ENCODE measurements at places on chromosomes 1 and 21. TPM values are rescaled to one million over a fixed set of nuclear protein-coding genes. Genes with fewer than 3 reads are reported as not detected.

Gene F5
- 13.9 TPM for total RNA-seq

Gene UTS2
- 1.4 TPM for total RNA-seq

Gene EXTL2
- total RNA-seq = 2.4 TPM

Gene OR2L13
- total RNA-seq = 0.21 TPM

Gene IFI44L
- 29.3 TPM for total RNA-seq

Gene CLDN17
- total RNA-seq = not detected

Gene DUSP23
- 6.3 TPM for total RNA-seq

Gene ERICH3
- under 0.01 TPM for total RNA-seq

Gene VPS45
- 11.5 TPM for total RNA-seq

Gene CHODL
- total RNA-seq = not detected

Gene HJV
- not detected for total RNA-seq

Gene GPR25
- 0.84 TPM for total RNA-seq

Gene AUNIP
- total RNA-seq = 0.94 TPM

Gene CNIH3
- total RNA-seq = 1.4 TPM

Gene ITPKB
- 235 TPM for total RNA-seq

Gene ITGB2
- 761 TPM for total RNA-seq

Gene FAM72B
- 0.42 TPM for total RNA-seq

Gene KCND3
- 0.31 TPM for total RNA-seq

Gene OPTC
- not detected for total RNA-seq

Gene STUM
- not detected for total RNA-seq

Gene RPAP2
- total RNA-seq = 19.2 TPM
